ENCODE measurements at places on chromosomes 11 and 22.

- no peak for DNase-seq
These were observed 946.0 kb downstream of the FAM181B start for GRCh38 chr11:81787584-81788049.

DNA sequence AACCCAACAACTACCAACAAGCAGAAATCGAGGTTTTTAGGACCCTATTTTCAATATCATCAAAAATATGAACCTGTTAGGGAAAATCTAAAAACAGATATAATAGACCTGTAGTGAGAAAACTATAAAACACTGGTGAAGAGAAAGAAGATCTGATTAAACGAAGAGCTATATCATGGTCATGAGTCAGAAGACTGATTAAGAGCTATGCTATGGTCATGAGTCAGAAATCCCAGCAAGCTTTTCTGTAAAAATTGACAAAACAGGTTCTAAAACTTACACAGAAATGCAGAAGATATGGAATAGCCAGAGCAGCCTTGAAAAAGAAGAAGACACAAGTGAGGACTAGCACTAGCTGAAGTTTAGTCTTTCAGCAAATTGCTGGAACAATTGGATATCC lies 345.0 kb downstream of the TBC1D22A start:
- peak; percentile 32 for DNase-seq

- DNase-seq, result no peak
These were observed 18.9 kb upstream of the PISD start for GRCh38 chr22:31680861-31681341.

DNA sequence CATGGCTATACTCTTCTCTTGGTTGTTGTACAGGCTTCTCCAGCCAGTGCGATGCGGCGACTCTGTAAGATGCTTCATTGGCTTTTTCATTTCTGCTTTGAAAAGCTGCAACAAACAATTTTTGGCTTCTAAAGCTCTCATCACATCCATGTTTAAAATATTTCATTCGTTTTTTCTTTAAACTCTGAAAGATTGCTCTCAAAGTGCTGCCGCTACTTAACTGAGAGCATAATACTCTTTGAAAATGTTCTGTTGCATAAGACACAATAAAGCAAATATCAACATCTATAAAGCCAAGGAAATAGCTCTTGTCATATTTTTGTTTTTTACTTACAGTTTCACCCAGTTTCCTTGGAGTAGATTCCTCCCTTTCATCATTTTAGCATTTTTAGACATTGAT lies 468.3 kb downstream of the TBC1D22A start:
- no peak for DNase-seq

DNA sequence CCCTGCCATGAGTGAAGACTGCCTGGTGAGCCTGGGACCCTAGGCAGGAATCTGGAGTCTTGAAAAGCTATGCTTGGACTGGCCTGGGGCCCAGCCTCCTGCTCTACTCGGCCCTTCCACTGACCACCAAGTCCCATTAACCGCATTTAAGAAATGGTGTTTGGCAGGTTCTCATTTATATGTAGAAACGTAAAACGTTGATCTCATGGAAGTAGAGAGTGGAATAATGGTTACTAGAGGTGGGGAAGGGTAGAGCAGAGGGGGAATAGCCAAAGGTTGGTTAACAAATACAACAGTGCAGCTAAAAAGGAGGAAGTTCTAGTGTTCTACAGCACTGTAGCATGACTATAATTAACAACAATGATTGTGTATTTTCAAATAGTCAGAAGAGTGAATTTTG lies 72.9 kb upstream of the EED start:
- DNase-seq, result no peak

DNA sequence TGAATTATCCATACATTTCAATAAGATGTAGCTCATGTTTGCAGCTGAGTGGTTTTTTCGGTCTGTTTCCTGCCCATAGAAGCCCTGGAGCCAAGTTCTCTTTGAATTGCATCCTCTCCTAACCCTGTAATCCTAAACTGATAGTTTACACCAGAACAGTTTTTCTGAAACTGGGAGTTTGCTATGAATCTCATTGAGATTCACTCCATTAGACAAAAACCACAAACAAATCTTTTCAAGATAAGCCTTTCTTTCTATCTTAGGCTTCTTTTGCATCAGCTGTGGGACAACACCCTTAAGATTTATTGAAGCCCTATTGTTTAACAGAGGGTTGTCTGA lies 324.8 kb downstream of the DYNC2H1 start:
- no peak for DNase-seq

GRCh38 chr11:6892400-6892799 lies at the start of gene OR2D2:
TSS of gene OR2D2 (minus strand) at chr11:6892500. CDS start at chr11:6892500, 0 bp downstream.
- DNase-seq, result no peak

DNA sequence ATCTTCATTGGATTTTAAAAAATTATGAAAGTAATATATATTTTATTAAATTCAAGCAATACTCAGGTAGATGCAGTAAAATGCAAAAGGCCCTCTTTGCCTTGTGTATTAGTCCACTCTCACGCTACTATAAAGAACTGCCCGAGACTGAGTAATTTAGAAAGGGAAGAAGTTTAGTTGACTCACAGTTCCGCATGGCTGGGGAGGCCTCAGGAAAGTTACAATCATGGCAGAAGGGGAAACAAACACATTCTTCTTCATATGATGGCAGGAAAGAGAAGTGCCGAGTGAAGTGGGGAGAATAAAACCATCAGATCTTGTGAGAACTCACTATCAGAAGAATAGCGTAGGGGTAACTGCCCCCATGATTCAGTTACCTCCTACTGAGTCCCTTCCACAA lies 130.8 kb downstream of the HIPK3 start:
- no peak for DNase-seq

- DNase-seq, result no peak
These were observed 4.9 kb downstream of the TPBGL start for GRCh38 chr11:75245356-75246005.

- no peak for DNase-seq
These were observed 1.6 kb downstream of the KIAA1671 start for GRCh38 chr22:24954114-24954463.

- DNase-seq, result no peak
These were observed 14.2 kb upstream of the UVRAG start for GRCh38 chr11:75800728-75801361.

- no peak for DNase-seq
These were observed 23.0 kb downstream of the PIWIL3 start for GRCh38 chr22:24751518-24751917.

DNA sequence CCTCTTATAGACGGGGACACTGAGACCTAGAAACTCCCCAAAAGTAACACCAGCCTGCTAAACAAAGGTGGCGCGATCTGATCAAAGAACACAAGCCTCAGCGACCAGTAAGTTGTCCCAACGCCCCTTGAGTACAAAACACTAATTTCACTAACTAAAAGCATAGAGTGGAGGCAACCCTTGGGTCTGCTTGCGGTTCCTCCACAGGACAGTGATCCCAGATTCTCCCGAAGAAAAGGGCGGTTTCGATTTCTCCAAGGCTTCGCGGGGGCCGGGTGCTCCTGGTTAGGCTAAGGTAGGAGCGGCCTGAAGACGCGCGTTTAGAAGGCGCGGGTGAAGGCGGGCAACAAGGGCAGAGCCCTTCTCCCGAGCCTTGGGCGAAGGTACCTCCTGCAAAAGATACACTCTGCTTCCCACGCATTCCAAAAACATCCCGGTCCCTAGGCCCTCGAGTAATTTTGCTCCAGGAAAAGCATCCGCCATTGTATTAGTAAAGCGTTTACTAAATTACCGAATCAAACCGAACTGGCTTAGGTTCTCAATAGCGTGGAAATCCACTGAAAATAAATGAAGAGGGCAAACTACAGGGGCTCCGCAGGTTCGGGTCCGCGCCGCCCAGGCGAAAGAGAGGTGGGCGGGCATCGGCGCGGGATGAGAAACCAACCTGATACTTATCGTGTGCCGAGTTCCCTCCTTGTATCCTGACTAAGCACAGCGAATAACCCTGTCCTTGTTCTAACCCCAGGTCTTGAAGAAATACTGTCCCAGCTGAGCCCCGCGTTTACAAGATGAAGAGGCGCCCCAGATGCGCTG lies 2.0 kb downstream of the WT1 start:
- DNase-seq, result no peak

GRCh38 chr11:46438211-46438610 lies 46.6 kb upstream of the CHRM4 start:
- no peak for DNase-seq

DNA sequence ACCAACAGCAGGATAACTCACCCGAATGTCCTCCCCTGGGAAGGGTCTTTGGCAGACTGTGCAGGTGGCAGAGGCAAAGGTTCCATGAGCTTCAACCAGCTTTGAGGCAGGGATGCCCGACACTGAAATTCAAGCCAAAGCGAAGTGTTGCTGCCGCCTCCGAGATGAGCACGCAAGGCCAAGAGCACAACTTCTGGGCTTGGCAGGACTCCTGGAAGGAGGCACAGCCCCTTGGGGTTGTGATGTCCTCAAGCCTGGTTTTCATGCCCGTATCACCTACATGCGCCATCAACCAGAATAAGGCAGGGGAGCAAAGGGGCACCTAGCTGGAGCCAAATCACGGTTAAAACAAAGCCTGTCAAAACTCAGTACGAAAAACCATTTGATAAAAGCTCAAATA lies 5.7 kb downstream of the SIRT3 start:
- DNase-seq, result no peak

DNA sequence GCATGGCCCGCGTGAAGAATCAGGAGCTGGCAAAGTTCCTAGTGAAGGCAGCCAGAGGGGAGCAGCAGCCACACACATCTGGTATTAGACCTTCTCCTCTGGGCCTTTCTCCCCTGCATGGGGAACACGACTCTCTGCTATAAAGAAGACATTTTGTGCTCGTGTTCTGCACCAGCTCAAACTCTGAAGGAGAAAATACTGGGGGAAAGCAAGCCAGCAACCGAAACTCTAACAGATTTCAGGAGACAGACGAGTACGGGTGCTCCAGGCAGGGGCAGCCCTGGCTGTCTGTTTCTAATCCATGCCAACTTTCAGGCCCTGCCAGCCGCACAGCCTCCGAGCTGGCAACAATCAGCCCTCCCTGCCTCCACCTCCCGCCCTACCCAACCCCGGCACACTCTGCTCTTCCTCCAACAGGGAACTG lies 296.3 kb downstream of the BRD1 start:
- DNase-seq, result no peak

- DNase-seq, result peak; percentile 26
These were observed 9.9 kb upstream of the IGLL5 start for GRCh38 chr22:22877523-22878210.

DNA sequence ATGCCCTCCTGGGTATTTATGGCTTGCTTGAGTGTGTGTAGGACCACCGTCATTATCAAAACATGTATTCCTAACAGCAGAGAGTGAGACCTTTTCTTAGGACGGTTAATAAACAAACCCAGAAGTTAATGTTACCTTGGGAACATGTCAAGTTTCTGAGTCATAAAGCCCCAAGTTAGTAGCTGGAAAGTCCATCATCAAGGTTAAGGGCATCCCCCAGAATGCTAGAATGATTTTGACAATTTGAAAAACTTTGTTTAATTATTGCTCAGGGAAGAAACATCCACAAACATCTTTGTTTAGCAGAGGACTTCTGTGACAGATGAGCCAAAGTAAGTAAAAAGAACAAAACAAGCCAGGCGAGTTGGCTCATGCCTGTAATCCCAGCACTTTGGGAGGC lies 20.0 kb downstream of the CAVIN3 start:
- DNase-seq, result no peak

DNA sequence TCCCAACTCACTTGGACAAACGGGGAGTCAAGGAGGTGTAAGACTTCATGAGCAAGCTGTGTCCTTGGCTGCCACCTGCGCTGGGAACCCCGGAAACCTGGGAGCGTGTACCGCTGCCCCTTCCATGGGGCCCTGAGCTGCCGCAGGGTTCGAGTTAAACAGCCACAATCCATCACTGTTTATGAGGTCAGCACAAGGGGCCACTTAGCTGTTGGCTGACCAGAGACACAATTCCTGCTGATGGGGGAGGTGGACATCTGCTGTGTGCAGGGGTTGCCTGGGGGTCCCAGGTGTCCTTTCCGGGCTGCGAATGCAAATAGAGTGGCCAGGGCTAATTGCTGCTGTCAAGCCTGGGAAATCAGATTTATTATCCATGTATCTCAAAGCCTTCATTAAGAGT lies 549.3 kb downstream of the BRD1 start:
- no peak for DNase-seq

DNA sequence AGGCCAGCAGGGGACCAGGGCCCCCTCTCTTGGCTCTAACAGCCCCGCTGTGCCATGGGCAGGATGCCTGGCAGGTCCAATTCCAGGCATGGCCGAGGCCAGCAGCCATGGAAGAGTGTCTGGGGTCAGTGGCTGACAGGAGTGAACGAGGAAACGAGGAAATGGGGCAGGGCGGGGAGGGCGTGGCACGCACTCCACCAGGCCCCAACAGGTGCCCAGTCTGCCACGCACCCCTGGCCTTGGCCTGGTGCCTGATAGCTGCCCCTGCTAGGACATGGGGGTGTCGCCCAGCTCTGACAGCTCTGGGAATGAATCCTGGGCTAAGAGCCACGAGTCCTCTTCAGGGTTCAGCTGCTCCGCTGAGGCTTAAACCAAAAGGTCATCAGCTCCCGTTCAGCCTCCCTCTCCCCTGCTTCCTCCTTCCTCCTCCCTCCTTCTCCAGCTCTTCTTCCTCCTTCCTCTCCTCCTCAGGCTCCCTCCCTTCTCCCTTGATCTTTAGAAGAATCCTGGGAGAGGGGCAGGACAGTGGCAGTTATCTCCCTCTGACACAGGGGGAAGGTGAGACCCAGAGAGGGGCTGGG lies 11.5 kb upstream of the TBC1D22A start:
- no peak for DNase-seq

GRCh38 chr11:115384236-115384635 lies 120.0 kb downstream of the CADM1 start:
- DNase-seq, result no peak

- DNase-seq, result no peak
These were observed 102.1 kb downstream of the C11orf91 start for GRCh38 chr11:33598426-33599069.

All from HTR-8/SVneo (cell line).